ENCODE measurements at places on chromosomes 16 and 17. TPM values are rescaled to one million over a fixed set of nuclear protein-coding genes. Genes with fewer than 3 reads are reported as not detected.
A peak's percentile ranks its signal among the peaks of the same experiment; 100 is the strongest.

GRCh38 chr16:19274165-19274797 lies 11.2 kb upstream of the CLEC19A start:
- no peak for DNase-seq

GRCh38 chr17:9771465-9771864 lies 19.9 kb downstream of the DHRS7C start:
- no peak for DNase-seq

GRCh38 chr17:73539166-73539565 lies 105.1 kb downstream of the SDK2 start:
- DNase-seq: no peak

DNA sequence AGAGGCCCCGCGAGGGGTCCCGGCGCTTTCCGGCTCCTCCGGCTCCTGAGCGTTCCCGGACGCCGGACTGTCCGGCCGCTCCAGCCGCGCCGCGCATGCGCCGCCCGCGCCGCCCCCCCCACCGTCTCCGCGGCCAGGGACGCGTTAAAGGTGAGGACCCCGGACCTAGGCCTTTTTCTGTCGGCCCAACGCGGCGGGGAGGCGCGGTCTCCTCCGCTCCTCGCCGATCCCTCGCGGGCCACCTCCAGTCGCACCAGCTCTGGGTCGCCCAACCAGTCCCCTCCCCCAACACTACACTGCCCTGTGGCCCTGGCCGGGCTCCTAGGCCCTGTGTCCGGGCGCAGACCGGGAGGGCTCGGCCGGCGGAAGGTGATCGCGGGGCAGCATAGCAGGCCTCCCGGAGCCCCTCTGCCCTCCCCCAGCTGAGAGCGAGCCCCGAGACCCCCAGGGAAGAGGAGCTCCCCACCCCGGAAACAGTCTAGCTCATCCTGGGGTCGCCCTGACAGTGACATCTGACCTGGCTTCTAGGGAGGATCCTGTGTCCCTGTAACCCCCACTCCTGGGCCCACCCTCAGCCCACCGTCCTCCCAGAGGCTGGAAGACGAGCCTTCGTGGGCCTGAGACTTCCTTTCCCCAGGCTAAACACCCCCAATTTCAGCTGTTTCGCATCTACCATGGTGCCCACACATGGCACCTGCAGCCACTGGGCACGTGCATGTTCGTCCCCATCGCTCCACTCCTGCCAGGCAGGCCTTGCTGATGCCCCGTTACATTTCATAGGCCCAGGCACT lies 14.7 kb upstream of the BCAR1 start:
- no peak for DNase-seq

RNF157 gene
- 35.1 TPM for total RNA-seq

PARD6A gene
- 17.6 TPM for total RNA-seq

HSD3B7 gene
- total RNA-seq: 4.1 TPM

DNA sequence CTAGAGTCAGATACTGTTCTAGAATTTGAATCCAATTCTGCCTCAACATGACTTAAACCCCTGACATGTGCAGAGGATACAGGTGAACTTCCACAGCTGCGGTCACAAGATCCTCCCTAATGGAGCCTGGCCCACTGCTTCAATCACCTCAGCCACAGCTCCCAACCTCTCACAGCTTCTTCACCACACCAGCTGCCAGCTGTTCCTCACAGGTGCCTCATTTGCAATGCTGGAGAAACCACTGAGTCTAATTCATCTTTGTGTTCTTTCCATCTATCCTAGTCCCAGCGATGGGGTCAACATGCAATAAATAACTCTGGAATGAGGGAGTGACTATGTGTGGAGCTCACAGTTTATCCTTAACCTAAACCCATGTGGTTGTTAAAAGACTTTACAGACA lies 72.0 kb upstream of the MAF start:
- no peak for DNase-seq

FOXF1 gene
- not detected for total RNA-seq

- DNase-seq: no peak
These were observed 767 bp downstream of the RPS6KB1 start for GRCh38 chr17:59893676-59894100.

- DNase-seq: peak; percentile 87
These were observed 45.8 kb upstream of the PVALEF start for GRCh38 chr17:81119223-81120148.

GRCh38 chr16:56662357-56663354 lies 4.9 kb downstream of the MT1F start:
- DNase-seq: no peak

DNA sequence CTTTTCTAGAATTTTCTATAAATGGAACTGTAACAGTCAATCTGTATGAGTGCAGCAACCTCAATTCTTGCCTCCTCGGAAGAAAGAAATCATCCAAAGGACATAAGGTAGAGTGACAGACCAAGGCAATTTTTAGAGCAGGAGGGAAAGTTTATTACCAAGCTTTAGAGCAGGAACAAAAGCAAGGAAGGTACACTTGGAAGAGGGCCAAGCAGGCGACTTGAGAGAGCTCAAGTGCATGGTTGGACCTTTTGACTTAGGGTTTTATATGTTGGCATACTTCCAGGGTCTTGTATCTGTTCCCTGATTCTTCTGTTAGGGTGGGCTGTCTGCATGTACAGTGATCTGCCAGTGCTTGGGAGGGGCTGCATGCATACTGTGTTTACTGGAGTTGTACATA lies 50.3 kb downstream of the SCNN1G start:
- no peak for DNase-seq

SOX15 gene
- total RNA-seq: 0.93 TPM

- DNase-seq: no peak
These were observed 111.7 kb downstream of the MAP2K6 start for GRCh38 chr17:69525920-69526841.

DNA sequence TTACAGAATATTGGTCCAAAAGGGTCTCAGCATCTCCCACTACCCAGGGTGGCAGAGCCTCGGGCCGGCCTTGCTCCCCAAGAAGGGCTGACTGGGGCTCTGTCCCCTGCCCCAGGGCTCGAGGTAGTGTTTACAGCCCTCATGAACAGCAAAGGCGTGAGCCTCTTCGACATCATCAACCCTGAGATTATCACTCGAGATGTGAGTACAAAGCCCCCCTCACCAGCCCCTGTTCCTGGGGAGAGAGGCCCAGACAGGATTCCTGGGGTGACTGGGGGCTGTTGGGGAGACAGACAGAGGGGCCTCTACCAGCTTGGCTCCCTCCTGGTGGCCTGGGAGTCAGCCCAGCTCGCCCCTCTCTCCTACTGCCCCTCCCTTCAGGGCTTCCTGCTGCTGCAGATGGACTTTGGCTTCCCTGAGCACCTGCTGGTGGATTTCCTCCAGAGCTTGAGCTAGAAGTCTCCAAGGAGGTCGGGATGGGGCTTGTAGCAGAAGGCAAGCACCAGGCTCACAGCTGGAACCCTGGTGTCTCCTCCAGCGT lies 6.1 kb upstream of the NLRC5 start:
- no peak for DNase-seq

DNA sequence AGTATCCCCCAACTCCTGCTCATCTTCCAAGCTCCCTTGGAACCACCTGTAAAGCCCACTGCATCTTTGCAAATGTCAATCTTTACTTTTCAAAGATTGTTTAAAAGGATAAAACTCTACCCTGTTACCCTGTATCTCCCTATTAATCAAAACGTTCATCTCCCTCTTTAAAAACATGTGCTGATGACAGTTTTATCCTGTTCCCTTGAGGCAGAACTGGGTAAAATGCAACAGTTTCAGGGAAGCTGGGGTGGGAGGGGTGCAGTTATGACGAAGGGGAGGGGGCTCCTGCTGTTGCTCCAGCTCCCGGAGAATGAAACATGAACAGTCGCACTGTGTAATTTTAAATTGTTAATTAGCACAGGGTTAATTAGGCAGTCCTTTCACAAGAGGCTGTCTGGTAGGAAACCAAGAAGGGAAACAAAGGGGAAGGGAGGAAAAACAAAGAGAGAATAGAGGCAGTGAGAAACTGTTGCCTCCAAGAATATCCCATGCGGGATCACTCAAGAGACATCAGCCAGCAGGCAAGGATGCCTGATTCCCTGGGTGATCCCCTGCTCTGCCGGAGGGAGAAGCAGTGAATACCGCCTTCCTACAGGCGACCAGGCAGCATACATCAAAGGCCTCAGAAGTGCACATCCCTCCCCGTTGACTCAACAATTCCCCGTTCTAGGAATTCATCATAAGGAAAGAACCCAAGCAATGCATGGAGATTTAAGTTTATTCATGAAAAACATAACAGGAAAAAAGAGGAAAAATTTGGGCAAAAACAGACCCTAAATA lies 84.2 kb downstream of the ZFHX3 start:
- no peak for DNase-seq

Measured in activated naive CD4-positive, alpha-beta T cell treated with anti-CD3 and anti-CD28 coated beads, Interleukin-2, amount 50 U/mL, for 72 hours (primary cell).